Stimulated activated CD8-positive, alpha-beta memory T cell treated with anti-CD3 and anti-CD28 coated beads, Interleukin-15, amount 100 ng/mL, for 4 hours (primary cell): ENCODE measurements at places on chromosomes 13 and 19.

DNA sequence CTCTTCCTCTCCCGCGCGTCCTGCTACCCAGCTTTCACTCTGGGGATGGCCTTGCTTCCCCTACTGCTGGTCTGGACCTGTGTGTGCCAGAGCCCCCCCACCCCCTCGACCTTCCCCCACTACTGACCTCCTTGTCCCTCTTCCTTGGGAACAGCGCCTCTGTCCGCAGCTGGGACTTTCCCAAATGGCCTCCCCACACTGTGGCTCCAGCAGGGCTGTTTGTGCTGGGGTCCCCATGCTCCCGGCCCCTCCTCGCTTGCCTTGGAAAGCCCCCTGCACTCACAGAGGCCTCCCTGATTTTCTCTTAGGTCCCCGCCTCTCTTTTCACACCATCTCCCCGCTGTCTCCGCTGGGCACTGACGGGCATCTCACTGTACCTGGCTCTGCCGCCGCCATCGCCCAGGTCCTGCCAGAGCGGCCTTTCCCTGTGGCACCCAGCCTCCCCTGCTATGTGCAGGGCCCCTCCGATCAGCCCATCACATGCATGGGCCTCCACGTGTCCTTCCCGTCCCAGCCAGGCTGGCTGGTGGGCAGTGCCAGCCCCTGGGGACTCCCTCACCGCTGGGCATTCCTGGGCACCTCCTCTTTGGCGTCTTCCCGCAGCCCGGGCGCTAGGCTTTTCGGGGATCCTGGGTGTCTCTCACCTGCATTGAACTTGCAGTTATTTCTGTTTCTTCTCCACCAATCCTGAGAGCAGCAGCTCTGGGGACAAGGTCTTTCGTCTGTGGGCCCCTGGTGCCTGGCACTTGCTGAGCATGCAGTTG is 118.7 kb downstream of the ATP11A start:
- DNase-seq: no peak

DNA sequence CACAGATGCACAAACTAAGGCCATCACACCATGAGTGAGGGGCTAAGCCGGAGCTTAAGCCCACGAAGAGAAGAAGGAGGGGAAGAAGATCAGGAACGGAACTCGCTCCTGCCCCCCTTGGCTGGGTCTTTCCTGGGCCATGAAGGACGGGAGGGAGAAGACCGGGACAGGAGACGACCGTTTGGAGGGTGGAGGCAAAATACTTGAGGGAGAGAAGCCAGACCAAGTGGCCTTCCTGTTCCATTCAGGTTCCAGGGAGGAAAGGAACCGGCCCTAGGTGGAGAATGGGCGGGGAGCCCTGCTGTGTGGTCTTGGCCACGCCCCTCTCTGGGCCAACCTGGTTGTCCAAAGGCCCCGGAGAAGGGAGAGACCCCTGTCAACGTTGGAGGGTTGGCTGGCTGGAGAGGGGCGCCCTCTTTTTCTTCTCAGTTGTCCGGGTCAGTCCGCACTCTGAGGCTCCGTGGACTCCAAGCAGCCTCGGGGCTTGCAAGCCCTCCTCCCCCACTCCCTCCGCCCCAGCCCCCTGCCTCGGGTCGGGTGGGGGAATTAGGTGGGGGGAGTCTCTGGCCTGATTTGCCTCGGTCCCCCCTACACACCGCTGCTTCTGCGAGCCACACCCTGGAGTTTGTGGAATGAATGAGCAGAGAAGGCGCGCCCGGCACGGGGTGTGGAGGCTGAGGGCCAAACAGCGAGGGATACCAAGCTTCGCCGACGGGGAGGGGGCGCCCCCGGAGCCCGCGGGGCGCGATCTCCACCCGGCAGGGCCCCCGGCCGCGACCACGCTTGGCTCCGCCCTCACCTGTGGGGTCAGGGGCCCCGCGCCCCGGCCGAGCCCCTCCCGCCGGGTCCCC is 757 bp downstream of the FBN3 start:
- DNase-seq: no peak

- DNase-seq: no peak
Observed at GRCh38 chr13:40611004-40611403, 55.4 kb downstream of the FOXO1 start.

DNA sequence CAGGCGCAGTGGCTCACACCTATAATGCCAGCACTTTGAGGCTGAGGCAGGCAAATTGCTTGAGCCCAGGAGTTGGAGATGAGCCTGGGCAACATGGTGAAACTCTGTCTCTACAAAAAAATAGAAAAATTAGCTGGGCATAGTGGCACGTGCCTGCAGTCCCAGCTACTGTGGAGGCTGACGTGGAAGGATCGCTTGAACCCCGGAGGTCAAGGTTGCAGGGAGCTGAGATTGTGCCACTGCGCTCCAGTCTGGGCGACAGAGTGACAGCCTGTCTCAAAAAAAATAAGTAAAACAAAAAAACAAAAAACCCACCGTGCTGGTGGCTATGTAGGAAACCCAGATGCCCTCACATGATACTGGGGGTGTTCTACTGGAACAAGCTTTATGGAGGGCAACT is 16.4 kb downstream of the PHLDB3 start:
- DNase-seq: no peak

- DNase-seq: no peak
Observed at GRCh38 chr13:62931853-62932252, 1516.2 kb upstream of the PCDH20 start.
